ENCODE measurements at places on chromosomes 3 and 15.

DNA sequence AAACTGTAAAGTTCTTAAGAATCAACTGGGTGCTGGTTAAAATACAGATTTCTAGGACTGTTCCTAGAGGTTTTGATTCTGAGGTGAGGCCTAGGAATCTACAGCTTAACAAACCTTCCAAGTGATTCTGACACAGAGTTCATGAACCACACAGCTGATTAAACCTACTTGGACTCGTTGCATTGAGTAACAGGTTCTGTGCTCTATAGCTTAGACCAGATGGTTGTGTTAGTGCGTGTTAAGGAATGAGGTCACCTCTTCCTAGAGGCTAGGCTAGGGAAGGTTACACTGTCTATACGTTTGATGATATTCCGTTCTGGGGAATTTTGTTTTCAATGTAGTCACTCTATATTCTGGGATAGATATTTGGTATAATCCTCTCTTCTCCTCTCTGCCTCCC, 21.9 kb downstream of the EID1 start:
- no peak for DNase-seq

DNA sequence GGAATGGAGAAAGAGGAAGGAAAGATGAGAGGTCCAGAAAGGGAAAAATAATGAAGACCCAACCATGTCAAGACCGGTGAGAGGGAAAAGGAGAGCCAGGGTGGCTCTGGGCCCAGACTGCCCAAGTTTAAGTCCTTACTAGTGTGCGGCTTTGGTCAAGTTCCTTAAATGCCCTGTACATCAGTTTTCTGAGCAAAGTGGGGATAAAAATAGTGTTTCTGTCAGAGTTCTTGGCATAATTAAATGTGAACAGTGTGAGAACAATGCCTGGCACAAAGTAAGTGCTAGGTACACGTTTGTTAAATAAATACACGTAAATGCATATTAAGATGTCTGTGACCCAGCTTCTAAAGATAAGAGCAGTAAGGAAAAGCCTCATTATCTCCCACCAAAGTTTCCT, 23.8 kb downstream of the WWTR1 start:
- no peak for DNase-seq

GRCh38 chr15:43769584-43770228, 7.1 kb downstream of the ELL3 start:
- peak; percentile 75 for DNase-seq

- DNase-seq = no peak
These were observed 19.5 kb downstream of the GPR15 start for GRCh38 chr3:98551236-98551635.

DNA sequence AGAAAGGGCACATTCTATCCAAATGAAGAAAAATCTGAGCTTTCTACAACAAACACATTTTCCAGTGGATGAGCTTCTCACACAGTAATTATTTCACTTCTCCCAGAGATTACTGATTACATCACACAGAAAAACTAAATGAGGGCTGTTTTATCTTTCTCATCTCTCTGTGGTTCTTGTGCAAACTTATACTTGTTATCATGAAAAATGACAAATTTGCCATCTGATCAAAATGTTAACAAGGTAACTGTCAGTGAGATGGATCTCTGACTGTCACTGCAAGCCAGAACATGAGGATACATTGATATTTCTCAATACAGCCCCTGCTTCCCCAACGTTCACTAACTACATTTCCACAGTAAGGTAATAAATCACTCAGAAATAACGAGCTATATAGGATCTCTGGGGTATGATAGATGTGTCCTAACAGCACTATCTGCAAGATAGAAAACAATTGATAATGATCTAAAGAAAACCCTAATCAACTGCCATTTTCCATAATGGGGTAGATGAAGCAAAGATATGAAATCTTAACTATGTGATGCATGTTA, 829.3 kb upstream of the CFAP20DC start:
- no peak for DNase-seq

DNA sequence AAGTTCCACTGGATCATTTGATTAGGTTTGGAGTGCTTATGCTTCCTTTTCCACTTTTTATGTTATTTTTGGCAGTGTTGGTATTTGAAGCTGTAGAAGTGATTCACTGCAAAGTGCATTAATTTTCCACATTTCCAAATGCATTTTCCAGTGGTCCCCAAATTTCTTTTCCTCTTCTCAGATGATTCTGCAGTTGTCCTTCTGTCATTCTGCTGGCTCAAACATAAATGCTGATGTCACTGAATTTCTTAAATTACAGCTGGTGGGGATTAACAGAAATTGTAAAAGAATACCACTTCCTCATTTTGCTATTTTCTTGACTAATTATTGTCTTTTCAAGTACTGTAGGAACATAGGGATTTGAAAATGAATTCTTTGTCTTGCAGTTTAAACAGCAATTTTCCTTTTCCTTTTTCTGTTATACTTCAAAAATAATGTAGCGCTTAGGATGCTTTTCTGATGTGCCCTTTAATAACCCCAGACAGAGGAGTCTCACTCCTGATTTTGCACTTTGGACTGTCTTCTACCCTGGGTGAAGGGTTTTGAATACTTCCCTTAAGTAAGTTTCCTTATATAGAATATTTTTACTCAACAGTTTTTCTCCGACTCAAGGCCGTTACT, 25.0 kb downstream of the MITF start:
- DNase-seq = no peak

DNA sequence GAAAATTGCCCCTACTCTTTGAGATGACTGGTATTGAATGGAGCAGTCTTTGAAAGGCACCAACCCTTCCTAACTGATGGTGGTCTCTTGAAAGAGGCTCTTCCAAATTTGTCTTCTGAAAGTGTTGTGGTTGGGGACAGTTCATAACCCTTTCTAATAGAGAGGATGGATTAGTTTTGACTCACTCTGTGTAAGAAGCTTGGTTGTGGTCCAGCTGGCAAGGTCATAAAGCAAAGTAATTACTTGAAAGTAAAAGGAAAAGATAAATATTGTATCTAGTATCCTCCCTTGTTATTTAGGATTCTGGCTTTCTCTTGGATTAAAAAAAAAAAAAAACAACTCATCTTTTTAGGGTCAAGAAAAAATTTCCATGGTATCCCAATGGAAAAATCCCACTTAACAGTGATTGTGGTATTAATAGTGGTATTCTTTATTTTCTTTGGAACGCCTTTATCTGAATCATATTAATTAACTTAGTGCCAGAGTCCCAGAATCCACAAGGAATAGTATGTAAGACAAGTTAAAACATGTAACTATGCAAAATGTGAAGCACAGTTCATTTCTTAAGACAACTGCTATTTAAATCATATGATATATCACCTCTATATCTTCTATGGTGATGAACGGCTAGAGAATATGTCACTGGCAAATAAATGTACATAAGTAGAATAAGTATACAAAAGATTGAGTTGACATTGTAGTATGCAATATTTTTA, 469.3 kb upstream of the CDIN1 start:
- DNase-seq = no peak

GRCh38 chr3:47362701-47363100, 18.1 kb upstream of the PTPN23 start:
- no peak for DNase-seq

- no peak for DNase-seq
These were observed 699.9 kb upstream of the ZNF385D start for GRCh38 chr3:22450786-22451400.

- DNase-seq = no peak
These were observed 13.9 kb upstream of the SORD start for GRCh38 chr15:45009046-45009445.

DNA sequence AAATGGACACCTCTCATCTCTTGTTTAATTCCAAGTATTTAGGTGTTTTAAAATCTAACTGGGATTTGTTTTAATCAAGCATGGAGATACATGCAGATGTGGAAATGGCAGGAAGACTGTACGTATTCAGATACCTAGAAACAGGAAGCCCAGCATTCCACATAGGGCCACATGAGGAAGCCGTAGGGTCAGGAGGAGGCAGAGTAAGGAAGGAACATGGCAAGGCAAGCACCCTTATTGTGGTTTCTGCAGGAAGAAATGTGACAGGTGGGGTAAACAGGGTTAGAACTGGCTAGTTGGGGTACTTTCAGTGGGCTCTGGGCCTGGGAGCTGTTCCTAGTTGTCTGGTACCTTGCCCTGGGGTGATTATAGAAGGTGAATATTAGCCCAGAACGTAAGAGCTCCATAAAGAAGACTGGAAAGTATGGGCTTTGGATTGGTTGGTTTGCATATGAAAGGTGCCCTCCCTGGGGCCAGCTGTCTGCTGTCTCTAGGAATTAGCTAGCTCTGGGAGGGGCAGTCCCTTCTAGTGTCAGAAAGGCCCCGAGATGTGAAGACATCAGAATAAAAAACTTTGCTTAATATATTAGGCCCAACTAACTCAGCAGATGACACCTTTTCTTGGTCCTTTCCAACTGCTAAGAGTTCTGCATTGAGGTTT, 107.7 kb upstream of the CADPS start:
- DNase-seq = no peak

- no peak for DNase-seq
These were observed 1122.0 kb upstream of the ALCAM start for GRCh38 chr3:104244680-104245220.

DNA sequence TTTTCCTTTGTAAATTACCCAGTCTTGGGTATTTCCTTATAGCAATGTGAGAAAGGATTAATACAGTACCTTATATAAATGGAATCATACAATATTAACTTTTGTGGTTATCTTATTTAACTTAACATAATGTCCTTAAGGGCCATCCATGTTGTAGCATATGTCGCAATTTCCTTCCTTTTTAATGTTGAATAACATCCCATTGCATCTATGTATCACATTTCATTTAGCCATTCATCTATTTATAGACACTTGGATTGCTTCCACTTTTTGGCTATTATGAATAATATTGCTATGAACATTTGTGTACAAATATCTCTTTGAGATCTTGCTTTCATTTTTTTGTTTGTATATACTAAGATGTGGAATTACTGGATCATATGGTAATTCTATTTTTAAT, 342.2 kb downstream of the PDCD6IP start:
- no peak for DNase-seq

DNA sequence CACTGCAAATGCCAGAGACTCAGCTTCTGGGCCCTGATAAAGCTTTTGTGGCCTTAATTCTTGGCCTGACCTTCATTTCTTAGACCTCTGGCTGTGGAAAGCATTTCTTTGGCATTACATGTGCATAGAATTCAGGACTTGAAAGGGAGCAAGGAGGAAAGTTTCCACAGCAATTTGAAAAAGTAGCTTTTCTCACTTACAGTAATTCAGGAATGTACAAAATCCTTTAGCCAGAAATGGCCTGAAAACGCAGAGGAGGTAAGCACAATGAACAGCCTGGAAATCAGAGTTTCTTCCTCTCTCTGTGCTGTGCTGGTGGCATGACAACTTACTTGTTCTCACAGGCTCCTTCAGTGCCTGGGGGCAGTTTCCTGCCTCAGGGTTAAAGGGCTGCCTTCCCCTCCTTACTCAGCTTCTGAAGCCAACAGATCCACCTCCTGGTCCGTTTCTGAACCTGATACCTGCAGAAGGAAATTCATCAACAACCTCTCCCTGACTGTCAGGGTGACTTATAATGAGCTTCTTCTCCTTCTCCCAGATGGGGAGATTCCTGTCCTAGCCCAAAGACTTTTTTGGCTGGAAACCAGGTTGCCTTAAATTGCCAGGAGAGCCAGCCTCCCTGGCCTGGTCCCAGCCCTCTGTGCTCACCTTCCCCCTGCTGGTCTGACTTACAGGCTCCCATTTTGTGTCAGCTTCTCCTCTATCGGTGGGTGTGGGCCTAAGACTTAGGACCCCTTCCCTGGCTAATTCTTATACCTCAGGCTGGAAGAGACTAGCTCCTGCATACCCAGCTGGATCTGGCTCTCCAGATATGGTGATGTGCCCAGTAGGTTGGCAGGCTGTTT, 102.3 kb downstream of the MYRIP start:
- peak; percentile 17 for DNase-seq

DNA sequence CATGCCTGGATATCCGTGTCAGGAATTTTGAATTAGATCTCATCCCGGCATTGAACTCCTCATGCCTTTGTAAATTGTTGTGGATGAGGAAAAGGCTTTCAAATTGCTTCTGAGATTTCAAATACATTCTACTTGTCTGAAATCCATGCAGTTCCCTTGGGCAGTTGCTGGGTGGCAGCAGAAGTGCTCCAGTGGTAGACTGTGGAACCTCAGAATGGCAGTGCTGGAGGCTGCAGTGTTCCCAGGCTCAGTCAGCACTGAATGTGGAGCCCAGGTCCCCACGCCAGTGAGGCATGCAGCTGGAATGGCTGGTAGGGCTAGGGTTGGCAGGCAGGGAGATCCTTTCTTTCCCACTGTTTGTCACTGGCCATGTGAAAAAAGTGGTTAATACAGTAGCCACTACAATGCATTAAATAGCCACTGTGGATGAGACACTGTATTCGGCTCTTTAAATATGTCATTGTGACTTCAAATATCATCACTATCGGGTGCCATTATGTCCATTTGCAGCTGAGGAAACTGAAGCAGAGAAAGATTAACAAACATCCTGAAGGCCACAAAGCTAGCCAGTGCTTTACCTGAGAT, 98.6 kb downstream of the TPRG1 start:
- DNase-seq = peak; percentile 76

GRCh38 chr15:31554261-31554660, 227.6 kb downstream of the KLF13 start:
- DNase-seq = no peak

DNA sequence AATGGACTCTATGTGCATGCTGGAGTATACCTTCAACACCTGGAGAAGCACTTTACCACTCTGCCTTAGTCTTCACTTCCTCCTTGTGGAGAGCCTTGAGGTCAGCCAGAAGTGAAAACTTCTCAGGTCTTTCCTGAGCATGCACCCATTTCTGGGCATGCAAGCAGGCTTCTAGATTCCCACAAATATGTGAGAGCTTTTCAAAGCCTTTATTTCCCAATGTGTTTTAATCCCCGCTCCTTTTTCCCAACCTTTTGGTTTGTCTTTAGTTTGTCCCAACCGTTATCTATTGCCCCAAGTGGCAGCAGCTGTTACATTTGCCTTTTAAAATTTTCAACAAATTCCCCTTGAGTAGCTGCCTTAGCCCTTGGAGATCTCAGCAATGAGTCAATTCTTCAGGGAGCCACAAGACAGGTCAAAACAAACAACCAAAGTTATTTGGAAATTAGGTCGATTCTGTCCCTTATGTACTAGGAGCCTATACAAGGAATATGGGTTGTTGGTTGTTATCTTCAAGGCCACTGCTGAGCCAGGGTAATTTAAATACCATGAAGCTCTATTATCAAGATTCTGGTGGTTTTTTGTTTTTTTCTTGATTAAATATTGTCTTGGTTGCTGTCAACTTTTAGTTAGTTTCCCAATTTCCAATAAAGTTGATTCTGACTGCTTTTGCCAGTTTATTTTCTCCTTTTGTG, 44.4 kb downstream of the LSM3 start:
- no peak for DNase-seq

DNA sequence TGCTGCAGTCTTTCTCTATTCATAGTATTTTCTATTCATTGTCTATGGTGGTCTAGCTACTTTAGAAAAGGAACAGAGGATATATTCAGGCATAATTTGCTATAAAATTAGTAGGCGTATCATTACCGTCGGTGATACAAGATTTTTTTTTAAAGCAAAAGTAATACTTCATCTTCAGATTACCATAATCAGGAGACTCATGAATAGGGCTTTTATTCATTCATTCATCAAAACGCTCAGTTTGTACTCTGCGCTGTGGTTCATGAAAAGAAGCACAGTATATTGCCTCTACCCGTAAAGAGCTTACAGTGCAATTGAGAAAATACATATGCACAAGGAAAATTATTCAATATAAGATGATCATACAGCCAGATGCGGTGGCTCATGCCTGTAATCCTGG, 136.7 kb upstream of the CHRM5 start:
- peak; percentile 95 for DNase-seq

- peak; percentile 87 for DNase-seq
These were observed 364.0 kb upstream of the RBMS3 start for GRCh38 chr3:28916713-28917499.

GRCh38 chr15:33946152-33946551, 22.1 kb upstream of the CHRM5 start:
- no peak for DNase-seq

GRCh38 chr3:124800076-124800475, 69.8 kb downstream of the UMPS start:
- DNase-seq = no peak

Data from SK-MEL-5 (cell line).